ENCODE measurements at places on chromosomes 2 and 18.
A peak's percentile ranks its signal among the peaks of the same experiment; 100 is the strongest.

DNA sequence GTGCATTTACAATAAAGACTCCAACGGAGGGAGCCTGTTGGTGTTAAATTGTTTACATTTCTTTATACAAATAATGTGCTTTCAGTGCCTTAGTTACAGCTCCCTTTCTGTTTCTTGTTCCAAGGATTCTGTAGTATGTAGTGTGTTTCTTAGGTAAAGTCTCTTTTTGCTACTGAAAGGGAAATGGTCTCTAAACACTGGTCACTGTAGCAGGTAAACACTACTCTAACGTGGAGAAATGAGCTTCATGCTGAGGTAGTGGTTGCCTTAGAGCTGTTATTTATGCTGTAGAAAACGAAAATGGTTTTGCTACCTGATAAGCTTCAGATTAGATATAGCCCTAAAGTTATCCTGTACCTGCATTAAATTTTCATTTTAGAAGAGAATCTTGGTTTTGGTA, 163.6 kb downstream of the CAPN13 start:
- H3K36me3 ChIP-seq: peaks cover 11% of the 10 kb centered on the region
- DNase-seq: no peak
- H3K27ac ChIP-seq: no peak overlapping the region
- no peak overlapping the region for H3K4me3 ChIP-seq
- H3K27me3 ChIP-seq: no peaks in the 10 kb centered on the region
- no peaks in the 10 kb centered on the region for H3K4me1 ChIP-seq

DNA sequence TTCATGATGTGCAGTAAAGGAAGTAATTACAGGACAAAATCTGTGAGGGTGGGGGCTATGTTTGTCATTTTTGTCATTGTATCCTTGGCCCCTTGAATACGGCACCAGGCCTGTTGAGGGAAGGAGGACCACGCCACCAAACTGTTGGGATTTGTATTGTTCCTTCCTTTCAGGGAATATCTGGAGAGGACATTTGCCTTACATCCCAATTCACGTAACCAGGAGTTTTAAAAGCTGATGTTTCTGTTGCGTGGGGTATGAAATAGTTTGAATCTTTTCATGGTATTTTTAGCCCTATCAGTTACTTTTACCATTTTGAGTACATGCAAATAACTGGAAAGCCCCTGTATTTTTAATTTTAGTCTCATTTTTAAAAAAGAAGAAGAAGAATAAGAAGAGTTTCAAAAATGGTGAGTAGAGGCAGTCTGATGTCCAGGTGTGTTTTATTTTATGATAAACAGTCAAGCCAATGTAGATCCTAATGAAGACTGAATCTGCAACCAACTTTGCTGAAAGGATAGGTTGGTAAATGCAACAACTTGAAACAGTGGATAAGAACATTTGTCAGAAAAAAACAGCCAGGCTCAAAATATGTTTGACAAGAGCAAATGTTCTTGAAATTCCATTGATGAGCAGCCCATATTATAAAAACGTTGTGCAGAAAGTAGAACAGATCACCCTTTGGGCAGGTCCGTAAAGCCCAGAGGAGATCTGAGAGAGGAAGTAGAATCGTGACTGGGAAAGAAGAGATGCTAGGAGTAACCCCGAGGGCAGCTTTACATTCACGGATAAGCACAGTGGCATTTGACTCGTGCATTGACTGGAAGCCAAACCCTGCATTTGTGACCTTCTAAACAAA, 54.5 kb downstream of the RASGRP3 start:
- no peaks in the 10 kb centered on the region for H3K27me3 ChIP-seq
- no peaks in the 10 kb centered on the region for H3K4me1 ChIP-seq
- DNase-seq: no peak
- H3K4me3 ChIP-seq: no peak overlapping the region
- H3K36me3 ChIP-seq: no peaks in the 10 kb centered on the region

DNA sequence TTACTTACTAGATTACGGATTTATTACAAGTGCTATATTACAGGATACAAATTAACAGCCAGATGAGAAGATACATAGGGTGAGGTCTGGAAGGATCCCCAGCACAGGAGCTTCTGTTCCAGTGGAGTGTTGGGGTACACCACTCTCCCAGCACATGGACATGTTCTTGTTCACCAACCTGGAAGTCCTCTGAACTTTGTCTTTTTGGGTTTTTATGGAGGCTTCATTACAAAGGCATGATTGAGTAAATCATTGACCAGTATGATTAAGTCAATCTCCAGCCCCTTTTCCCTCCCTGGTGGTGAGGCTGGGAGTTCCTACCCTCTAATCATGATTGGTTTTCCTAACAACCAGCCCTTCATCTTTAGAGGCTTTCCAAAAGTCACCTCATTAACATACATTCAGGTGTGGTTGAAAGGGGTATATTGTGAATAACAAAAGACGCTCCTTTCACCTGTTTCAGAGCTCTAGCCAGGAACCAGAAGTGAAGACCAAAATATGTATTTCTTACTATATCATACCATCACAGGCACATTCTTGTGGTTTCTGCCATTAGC, 38.3 kb downstream of the APLF start:
- no peak overlapping the region for H3K27ac ChIP-seq
- no peak for DNase-seq
- no peaks in the 10 kb centered on the region for H3K36me3 ChIP-seq
- no peaks in the 10 kb centered on the region for H3K4me1 ChIP-seq

- peak within 1 kb of the TSS; percentile 37 for H3K4me3 ChIP-seq
- no peaks in the 10 kb centered on the region for H3K4me1 ChIP-seq
- no peaks in the 10 kb centered on the region for H3K36me3 ChIP-seq
Measured at GRCh38 chr18:43277164-43277600, at the start of gene SYT4. Gene SYT4, minus strand, starts transcription at chr18:43277490. Its CDS starts 209 bp downstream, at chr18:43277281.

- H3K4me1 ChIP-seq: peaks cover 4% of the 10 kb centered on the region
- H3K36me3 ChIP-seq: no peaks in the 10 kb centered on the region
- DNase-seq: no peak
- no peak overlapping the region for H3K4me3 ChIP-seq
- H3K27me3 ChIP-seq: no peaks in the 10 kb centered on the region
- no peak overlapping the region for H3K27ac ChIP-seq
Measured at GRCh38 chr2:36253086-36253485, 102.5 kb upstream of the CRIM1 start.

- H3K36me3 ChIP-seq: no peaks in the 10 kb centered on the region
- no peak overlapping the region for H3K27ac ChIP-seq
- H3K27me3 ChIP-seq: no peaks in the 10 kb centered on the region
- DNase-seq: peak; percentile 72
- H3K4me1 ChIP-seq: peaks cover 14% of the 10 kb centered on the region
Measured at GRCh38 chr2:223947711-223948205, 2.6 kb upstream of the WDFY1 start.

DNA sequence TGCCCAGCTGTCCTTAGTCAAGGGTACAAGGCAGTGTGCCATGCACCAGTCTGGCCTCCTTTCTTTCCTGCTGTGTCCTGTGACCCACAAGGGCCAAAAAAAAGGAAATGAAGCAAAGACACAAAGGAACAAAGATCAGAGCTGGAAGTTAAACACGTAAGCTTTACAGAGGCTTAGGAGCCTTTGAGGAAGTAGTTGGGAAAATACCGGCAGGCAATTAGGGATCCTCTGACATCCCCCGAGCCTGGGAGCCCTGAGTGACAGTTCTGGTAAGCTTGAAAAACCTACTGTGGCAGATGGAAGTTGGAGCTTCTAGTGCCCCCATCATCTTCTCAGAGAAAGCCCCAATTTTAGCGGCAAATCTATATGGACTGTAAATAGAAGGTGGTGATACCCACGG, 78.5 kb downstream of the SPRED2 start:
- no peak for DNase-seq
- no peaks in the 10 kb centered on the region for H3K27me3 ChIP-seq
- no peaks in the 10 kb centered on the region for H3K36me3 ChIP-seq
- H3K4me1 ChIP-seq: peaks cover 42% of the 10 kb centered on the region

DNA sequence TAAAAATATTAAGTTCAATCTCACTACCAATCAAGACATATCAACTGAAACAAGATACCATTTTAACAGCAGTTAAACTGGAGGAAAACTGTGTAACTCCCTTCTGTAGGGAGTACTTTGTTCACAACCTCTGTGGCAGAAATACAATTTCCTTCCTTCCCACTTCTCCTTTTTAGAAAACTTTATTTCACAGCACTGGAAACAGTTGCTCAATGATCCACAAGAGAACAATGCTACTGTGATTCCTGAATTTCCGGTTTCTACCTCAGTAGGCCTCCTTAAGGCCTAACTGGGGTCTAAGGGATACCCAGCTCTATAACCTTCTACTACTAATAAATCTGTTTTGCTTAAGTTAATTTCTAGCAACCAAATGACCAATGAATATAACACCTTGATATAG, 14.1 kb downstream of the TLK1 start:
- H3K27ac ChIP-seq: no peak overlapping the region
- no peaks in the 10 kb centered on the region for H3K36me3 ChIP-seq
- H3K27me3 ChIP-seq: no peaks in the 10 kb centered on the region
- no peak overlapping the region for H3K4me3 ChIP-seq

DNA sequence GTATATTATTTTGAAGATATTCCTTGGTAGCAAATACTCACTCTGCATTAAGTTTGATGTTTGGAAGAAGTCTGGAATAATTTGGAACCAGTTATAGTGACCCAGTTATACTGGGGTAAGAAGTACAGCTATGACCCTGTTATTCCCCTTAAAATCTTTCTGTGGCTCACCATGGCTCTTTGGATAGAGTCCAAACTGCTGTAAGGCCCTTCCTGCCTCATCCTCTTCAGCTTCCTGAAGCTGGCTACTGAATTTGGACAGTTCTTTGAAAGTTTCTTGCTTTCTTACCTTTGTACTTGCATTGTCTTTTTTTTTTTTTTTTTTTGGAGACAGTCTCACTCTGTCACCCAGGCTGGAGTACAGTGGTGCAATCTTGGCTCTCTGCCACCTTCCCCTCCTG, 85.6 kb downstream of the ABI2 start:
- H3K4me1 ChIP-seq: no peaks in the 10 kb centered on the region
- H3K27ac ChIP-seq: no peak overlapping the region
- no peaks in the 10 kb centered on the region for H3K27me3 ChIP-seq
- no peak for DNase-seq
- peaks cover 61% of the 10 kb centered on the region for H3K36me3 ChIP-seq

DNA sequence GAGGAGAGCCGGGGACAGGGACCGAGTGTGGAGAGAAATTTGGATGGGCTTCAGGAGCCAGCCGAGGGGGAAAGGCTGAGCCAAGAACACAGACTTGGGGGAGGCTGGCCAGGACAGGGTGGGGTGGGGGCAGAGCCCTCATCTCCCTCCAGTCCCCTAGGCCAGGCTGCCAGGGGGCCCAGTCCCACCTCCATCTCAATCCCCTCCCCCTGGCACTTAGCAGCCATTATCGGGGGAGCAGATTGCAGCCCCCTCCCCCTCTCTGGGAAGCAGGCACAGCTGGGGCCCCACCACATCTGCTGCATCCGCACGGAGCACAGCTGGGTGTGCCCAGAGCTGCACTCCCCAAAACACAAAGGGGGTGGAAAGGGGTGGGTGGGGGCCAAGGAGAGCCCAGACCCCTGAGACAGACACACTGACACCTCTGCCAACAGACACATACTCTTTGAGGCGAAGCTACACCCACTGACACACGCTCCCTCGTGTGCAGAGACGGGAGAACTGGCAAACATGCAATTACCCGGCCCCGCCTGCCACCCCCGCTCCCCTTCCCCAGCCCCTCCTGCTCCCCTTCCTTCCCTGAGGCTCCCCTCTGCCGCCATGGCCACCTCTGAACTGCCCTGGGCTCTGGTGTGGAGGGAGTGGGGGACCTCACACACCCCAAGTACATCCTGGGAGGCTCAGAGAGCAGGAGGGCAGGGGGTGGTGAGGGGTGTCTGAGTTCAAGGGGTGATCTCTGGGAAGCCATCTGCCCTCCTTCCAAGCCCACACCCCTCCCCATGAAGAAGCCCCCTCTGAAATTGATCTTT, 5.1 kb upstream of the ASIC4 start:
- peaks cover 5% of the 10 kb centered on the region for H3K36me3 ChIP-seq
- peaks cover 9% of the 10 kb centered on the region for H3K4me1 ChIP-seq
- peak; percentile 57 for DNase-seq
- H3K27ac ChIP-seq: no peak overlapping the region

- DNase-seq: no peak
- H3K27me3 ChIP-seq: no peaks in the 10 kb centered on the region
- peak overlapping the region; percentile 73 for H3K27ac ChIP-seq
- no peak overlapping the region for H3K4me3 ChIP-seq
- H3K4me1 ChIP-seq: no peaks in the 10 kb centered on the region
- H3K36me3 ChIP-seq: no peaks in the 10 kb centered on the region
Measured at GRCh38 chr2:236341721-236342120, 77.5 kb upstream of the ASB18 start.

- DNase-seq: no peak
- no peaks in the 10 kb centered on the region for H3K27me3 ChIP-seq
- no peaks in the 10 kb centered on the region for H3K4me1 ChIP-seq
- H3K4me3 ChIP-seq: no peak overlapping the region
- no peaks in the 10 kb centered on the region for H3K36me3 ChIP-seq
- H3K27ac ChIP-seq: no peak overlapping the region
Measured at GRCh38 chr18:29250259-29250658, 1073.3 kb upstream of the CDH2 start.

DNA sequence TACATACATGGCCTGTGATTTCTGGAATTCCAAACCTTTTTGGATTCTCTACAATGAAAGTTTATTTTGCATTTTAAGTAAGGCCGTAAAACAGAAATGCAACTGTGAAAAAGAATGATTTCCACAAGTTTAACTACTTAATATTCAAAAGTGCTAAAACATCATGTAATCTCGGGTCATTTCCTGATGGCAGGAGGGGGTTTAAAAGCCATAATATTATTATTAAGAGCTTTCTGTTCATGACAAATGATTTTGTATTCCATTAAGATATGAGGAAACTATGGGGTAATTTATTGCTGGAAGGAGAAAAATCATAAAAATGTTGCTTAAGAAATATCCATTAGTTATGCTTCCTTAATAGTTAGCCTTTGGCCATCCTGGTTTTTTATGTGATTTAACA, 65.7 kb downstream of the COL4A3 start:
- H3K27me3 ChIP-seq: no peaks in the 10 kb centered on the region
- no peaks in the 10 kb centered on the region for H3K36me3 ChIP-seq
- H3K4me1 ChIP-seq: no peaks in the 10 kb centered on the region
- no peak overlapping the region for H3K27ac ChIP-seq

DNA sequence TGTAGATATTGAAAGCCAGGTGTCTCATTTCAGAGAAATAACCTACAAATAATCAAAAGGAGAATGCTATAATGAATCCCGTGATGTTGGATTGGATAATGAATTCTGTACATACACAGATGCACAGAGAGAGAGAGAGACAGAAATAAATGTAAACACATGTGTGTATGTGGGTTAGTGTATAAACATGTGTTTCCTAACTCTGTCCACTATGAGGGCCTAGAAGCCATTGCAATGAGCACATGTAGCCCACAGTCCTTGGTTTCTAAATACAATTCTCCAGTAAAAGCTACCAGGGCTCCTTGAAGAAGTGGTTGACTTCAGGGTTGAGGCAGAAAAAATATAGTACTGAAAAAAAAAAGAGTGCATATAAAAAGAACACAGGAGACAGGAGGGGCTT, 109.5 kb downstream of the INHBB start:
- no peak overlapping the region for H3K4me3 ChIP-seq
- H3K27ac ChIP-seq: no peak overlapping the region
- DNase-seq: no peak
- no peaks in the 10 kb centered on the region for H3K36me3 ChIP-seq
- H3K27me3 ChIP-seq: peaks cover 10% of the 10 kb centered on the region

GRCh38 chr2:161839926-161840325, 215.7 kb downstream of the SLC4A10 start:
- H3K27ac ChIP-seq: no peak overlapping the region
- no peak overlapping the region for H3K4me3 ChIP-seq
- no peaks in the 10 kb centered on the region for H3K4me1 ChIP-seq
- H3K27me3 ChIP-seq: no peaks in the 10 kb centered on the region
- H3K36me3 ChIP-seq: no peaks in the 10 kb centered on the region

Measured in endodermal cell (in vitro differentiated cells).